ENCODE measurements at places on chromosomes 7 and 10.

DNA sequence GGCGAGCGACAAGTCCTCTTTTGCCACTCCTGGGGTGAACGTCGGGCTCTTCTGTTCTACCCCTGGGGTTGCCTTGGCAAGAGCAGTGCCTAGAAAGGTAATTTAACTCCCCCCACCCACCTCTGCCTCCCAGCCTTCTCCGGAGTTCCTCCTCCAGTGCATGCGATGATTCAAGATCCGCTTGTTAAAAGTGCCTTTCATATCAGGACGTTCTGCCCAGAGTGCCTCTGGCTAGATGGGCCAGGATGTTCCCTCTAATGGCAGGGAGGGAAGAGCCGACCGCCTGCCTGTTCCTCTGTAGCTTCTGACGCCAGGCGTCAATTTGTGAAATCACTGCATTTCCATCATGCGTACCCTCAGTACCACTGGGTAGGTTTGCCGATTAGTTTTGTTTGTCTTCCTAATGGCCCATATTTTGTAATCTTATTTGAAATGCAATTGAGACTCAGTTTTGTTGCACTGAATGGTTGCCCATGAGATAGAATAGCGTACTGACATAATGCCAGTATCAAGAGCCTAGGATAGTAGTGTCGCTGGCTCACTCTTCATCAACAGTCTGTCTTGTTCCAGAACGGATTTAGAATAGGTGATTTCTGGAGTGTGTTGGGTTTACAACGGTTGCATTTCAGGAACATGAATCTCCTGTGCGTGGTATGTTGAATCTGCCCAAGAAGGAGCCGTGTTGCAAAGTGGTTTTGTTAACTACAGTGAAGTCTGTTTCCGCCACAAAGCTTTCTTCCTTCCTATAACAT lies 13.5 kb downstream of the ECHDC3 start:
- no peak for DNase-seq

- DNase-seq = no peak
Measured at GRCh38 chr7:2965745-2966270, 77.9 kb downstream of the CARD11 start.

GRCh38 chr10:76982671-76983070 lies 654.9 kb downstream of the KCNMA1 start:
- DNase-seq = no peak

DNA sequence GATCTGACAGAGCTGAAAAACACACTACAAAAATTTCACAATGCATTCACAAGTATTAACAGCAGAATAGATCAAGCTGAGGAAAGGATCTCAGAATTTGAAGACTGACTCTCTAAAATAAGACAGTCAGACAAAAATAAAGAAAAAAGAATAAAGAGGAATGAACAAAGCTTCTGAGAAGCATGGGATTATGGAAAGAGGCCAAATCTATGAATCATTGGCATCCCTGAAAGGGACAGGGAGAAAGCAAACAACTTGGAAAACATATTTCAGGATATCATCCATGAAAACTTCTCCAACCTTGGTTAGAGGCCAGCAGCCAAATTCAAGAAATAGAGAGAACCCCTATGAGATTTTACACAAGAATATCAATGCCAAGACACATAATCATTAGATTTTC lies 804.8 kb upstream of the IGFBP3 start:
- no peak for DNase-seq

DNA sequence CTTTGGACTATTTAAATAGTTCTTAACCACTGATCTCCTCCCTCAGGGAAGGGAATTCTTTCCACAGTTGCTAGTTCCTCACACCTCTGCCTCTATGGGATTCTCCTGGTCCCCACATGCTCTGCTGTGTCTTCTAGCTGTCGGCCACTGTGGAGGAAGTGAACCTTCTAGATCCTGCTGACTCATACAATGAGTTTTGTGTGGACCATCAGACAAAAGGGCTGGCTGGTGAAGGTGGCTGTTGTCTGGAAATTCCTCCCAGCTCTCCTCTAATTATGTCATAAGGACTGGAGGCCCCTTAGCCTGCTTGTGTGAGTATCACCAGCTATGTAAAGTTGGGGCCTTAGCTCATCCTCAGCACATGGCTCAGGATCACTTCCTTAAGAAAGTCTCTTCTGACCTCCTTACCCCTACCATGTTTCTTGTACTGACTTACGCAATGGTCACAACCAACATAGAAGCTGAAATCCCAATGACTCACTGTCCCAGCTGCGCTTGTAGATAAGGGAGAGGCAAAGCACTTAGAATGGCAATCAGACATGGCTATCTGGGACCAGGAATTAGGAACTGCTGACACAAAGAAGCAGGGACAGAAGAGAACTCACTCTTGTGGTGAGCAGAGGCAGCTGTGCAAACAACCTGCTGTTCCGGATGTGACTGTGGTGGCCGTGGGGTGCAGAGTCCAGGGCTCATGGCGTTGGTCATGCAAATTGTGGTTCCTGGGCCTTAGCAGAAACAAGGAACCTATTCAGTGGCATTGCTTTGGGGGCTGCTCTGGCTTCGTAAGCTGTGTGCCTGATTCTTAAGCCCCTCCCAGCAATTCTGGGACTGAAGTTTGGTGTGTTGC lies 2.5 kb upstream of the MACC1 start:
- no peak for DNase-seq

DNA sequence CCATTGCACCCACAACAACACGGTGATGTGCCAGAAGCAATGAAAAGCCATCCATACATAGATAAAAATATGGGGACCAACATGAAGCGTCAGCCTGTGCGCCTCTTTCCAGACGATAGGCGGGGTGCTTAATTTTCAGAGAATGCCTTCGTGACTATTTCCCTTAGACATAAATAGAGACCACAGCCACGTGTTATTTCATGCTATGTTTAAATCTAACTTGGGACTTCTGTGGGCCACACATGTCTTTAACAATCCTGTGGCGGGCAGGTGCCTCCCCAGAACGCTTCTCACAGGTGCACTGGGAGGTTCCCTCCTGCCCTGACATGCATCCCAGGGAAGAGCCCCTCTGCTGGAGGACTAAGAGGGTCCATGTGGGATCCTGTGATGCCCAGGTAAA lies 259.7 kb downstream of the ADARB2 start:
- DNase-seq = no peak

- no peak for DNase-seq
Measured at GRCh38 chr7:143417734-143418383, 9.2 kb upstream of the EPHA1 start.

DNA sequence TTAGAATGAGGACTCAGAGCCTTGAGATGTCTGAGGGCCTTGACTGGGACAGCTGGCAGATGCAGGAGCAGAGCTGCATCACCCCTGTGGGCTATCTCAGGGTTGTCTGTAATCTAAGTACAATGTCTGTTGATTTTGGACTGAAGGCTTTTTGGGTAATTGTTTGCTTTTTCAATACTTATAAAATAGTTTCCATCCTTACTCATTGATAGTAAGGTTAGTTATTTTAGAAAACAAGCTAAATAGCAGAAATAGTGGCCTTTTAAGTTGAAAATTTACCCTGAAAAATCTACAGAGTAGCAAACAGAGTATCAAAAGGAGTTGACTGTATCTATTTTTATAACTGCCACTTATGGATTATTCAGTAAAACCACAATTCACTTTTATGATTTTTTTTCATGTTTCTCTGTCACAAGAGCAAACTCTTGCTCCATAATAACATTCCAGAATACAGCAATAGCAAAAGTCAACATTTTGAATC lies 179.7 kb downstream of the CFTR start:
- no peak for DNase-seq
